ENCODE measurements at places on chromosomes 3 and 15. TPM values are rescaled to one million over a fixed set of nuclear protein-coding genes. Genes with fewer than 3 reads are reported as not detected.

Gene GOLGA8G
- not detected for total RNA-seq

Gene DNAJC13
- total RNA-seq: 26.1 TPM

Gene SRGAP3
- 2.2 TPM for total RNA-seq

Gene DISP2
- 0.03 TPM for total RNA-seq

Gene FAM3D
- not detected for total RNA-seq

Gene KNG1
- total RNA-seq: not detected

Gene ARGFX
- not detected for total RNA-seq

Gene TRPM1
- total RNA-seq: not detected

Gene CPNE4
- total RNA-seq: not detected

Gene C3orf33
- 2.1 TPM for total RNA-seq

Gene ZIC1
- total RNA-seq: not detected

Gene SERPINI2
- not detected for total RNA-seq

Gene ALDH1L1
- not detected for total RNA-seq

Gene USP3
- total RNA-seq: 288 TPM

Gene SLC22A13
- total RNA-seq: 0.23 TPM

Gene MYLK
- total RNA-seq: 2.1 TPM

Gene OR5K2
- total RNA-seq: not detected

Gene SLC24A5
- not detected for total RNA-seq

Gene TGM4
- total RNA-seq: not detected

Gene RAB27A
- 31.4 TPM for total RNA-seq

Gene SPESP1
- total RNA-seq: not detected

Gene VPS13C
- 127 TPM for total RNA-seq

Gene SEMA3F
- not detected for total RNA-seq

Gene ALPK3
- 0.15 TPM for total RNA-seq

Gene TP53BP1
- total RNA-seq: 48.0 TPM

Gene COL8A1
- total RNA-seq: not detected

Gene PTPRG
- total RNA-seq: 0.02 TPM

Gene YEATS2
- total RNA-seq: 25.3 TPM

Gene C3orf20
- total RNA-seq: 0.12 TPM

Gene CLDN18
- not detected for total RNA-seq

Gene CCK
- total RNA-seq: not detected

Gene THBS1
- 13.0 TPM for total RNA-seq

Gene COL7A1
- total RNA-seq: 0.94 TPM

Gene CHST13
- total RNA-seq: 0.15 TPM

Gene DGKG
- 1.9 TPM for total RNA-seq

Gene LRRK1
- total RNA-seq: 1.5 TPM

Gene COLQ
- total RNA-seq: 10.8 TPM

Gene STAC
- total RNA-seq: 0.35 TPM

Gene FBXO40
- not detected for total RNA-seq

Gene CKMT1A
- not detected for total RNA-seq

Gene OXTR
- total RNA-seq: 0.44 TPM

Gene CYP1A2
- not detected for total RNA-seq

Gene XRN1
- 94.6 TPM for total RNA-seq

Data from T-helper 17 cell (primary cell).